ENCODE measurements at places on chromosomes 12 and 14.

GRCh38 chr14:71751264-71751663, 181.0 kb upstream of the RGS6 start:
- peak; percentile 15 for DNase-seq

GRCh38 chr12:118290130-118290529, 82.6 kb downstream of the TAOK3 start:
- no peak for DNase-seq

DNA sequence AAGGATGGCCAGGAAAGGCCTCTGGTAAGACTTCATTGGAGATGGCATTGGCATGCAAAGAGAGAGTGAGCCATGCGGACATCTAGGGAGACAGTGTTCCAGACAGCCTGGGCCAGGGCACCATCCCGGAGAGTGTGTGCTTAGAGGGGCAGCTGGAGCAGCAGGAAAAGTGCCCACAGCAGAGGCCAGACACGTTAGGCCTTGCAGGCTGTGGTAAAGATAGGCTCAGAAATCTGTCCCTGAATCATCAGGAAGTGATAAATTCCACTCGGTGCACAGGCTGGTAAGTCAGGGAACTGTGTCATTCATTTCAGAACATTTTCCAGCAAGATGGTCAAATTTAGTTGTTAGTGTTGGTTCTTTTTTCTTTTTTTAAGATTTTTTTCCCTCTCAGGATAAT, 8.8 kb downstream of the GALNT16 start:
- peak; percentile 72 for DNase-seq

DNA sequence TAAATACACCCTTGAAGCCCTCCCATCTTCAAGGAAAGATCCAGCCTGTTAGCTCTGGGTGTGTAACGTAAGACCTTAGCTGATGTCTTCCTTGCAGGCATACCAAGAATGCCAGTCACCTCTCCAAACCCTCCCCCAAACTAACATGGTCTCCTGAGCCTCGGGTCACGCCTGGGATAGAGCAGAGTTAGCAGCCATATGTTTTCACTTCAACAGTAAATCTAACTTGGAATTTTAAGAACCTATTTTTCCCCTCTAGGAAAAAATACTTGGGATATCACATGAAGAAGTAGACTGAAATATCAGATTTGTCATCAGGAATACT, 27.9 kb downstream of the BCL2L14 start:
- no peak for DNase-seq

DNA sequence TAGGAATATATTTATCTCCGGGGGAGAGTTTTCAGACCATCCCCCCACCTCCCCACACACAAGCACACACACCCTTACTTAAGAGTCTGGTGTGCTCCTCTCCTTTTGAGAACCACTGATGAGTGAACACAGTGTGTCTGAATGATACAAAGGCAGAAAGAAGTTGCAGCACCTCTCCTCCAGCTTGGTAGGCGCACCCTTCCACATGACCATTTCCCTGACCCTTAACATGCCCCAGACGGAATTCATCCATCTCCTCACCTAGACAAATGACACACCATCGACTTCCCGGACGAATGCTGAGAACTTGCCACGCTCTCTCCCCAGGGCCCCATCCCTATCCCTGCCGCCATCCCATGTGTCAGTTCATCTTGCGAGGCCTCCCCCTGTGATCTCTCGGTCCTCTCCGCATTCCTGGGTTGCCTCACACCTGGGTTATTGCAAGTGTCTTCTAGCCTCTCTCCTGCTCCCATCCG, 3.9 kb downstream of the TNFRSF1A start:
- no peak for DNase-seq

DNA sequence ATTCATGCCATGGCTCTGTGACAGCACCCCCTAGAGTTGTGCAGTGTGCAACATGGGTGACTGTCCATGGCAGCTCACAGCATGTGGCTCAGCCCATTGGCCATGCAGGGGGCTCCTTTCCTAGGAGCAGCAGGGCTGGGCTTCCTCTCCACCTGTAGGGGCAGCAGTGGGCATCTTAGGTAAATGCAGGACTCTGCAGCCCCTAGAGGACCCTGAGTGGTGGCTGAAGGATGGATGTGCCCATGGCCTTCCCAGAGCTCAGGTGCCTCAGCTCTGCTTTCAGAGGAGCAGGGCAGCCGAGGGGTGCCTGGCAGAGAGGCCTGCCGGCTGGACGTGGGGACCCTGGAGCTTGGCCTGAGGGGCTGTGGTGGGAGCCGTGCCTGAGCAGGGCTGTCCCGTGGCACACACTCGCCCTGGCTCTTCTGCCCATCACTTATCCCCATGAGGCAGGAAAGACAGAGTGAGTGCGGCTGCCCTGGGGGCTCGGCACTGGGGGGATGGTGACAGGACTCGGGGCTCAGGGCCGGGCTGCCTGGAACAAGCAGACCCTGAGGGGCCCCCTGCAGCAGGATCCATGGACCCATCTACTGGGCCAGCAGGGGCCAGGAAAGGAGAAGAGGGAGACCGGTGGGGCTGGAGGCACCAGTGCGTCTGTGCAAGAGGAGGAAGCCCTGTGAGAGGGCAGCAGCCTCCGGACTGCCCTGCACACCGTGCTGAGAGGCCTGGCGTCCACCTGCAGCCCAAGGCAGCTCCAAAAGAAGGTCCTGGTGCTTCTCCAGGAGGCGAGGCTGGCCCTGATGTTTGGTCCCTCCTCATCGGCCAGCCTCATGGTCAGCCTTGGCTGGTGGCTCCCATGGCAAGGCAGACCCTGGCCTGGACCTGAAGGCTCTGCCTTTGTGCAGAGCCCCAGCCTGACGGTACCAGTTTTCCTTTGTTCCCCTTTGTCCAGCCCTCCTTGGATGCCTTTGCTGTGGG, 7.6 kb downstream of the ADSS1 start:
- no peak for DNase-seq

DNA sequence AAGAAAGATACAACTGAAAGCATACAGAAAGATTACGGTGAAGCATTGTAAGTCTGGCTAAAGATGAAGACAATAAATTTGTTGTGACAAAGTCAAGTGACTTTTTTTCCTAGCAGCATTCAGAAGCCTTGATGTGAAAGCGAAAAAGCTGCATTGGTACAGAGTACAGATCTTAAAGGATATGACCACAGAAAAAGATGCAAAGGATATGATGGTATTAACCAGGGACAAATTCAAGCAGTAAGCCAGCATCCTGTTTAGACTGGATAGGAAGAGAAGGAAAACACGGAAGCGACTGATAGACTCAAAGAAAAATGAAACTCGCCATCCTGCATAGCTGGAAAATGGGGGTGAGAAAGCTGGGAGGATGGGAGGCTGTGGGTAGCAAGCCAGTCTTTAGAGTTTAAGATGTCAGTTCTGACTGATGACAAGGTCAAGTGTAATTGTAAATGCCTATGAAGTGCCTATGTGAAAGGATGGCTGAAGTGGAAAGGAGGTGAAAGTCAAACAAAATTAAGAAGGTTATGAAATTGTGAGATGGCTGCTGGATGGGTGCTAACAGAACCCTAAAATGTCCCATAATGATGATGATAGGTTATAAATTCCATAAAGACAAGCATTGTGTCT, 92.4 kb downstream of the PHLDA1 start:
- DNase-seq = no peak

DNA sequence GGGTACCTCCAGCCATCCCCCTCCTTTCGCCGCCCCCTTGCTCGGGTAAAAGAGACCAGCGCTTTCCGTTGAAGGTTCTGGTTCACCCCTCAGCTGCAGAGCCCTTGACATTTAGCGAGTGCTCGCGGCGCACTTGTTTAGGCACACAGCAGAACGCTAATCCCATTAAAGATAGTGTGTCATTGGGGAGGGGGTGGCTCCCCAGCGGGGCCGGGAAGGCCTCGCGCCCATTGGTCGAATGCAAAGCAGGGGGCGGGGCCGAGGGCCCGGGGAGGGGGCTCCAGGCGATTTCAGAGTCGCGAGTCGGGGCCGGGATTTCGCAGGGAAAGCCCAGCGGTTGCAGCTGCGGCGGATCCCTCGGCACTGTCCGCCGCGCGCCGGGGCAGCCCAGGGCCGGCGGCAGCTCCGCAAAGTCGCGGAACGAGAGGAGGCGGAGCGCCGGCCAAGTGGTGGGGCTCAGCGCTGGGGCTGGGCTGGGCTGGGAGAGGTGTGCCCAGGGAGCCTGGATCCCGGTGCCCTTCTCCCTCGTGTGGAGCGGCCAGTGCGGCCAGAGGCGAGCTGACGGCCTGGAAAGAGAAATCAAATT, 122.9 kb downstream of the TSPAN9 start:
- DNase-seq = peak; percentile 50

GRCh38 chr12:20248646-20249045, 119.7 kb upstream of the PDE3A start:
- no peak for DNase-seq

GRCh38 chr14:38868399-38869290, 234.4 kb downstream of the SEC23A start:
- no peak for DNase-seq

GRCh38 chr14:90649083-90649482, 167.1 kb downstream of the TTC7B start:
- peak; percentile 35 for DNase-seq

DNA sequence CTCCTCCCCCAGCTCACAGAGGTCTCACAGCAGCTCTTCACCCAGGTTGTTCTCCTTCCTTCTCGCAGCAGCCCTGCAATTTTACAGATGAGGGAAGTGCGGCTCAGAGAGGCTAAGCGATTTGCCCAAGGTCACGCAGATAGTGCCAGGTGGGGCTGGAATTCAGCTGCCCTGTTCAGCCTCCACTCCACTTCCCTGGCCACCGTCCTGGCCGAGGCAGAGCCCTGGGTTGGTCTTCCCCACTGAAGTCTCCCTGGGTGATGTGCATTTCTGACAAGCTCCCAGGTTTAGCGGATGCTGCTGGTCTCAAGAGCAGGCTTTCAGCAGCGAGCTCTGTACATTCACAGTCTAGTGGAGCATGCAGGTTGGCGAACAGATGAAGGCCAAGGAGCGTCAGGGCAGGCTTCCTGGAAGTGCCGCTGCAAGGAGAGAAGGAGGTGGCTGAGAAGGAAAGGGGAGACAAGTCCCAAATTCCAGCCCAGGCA, 28.9 kb upstream of the EML1 start:
- no peak for DNase-seq

Measured in EL (cell line).